HAP-1 (cell line): ENCODE measurements at places on chromosomes 3 and 15.

DNA sequence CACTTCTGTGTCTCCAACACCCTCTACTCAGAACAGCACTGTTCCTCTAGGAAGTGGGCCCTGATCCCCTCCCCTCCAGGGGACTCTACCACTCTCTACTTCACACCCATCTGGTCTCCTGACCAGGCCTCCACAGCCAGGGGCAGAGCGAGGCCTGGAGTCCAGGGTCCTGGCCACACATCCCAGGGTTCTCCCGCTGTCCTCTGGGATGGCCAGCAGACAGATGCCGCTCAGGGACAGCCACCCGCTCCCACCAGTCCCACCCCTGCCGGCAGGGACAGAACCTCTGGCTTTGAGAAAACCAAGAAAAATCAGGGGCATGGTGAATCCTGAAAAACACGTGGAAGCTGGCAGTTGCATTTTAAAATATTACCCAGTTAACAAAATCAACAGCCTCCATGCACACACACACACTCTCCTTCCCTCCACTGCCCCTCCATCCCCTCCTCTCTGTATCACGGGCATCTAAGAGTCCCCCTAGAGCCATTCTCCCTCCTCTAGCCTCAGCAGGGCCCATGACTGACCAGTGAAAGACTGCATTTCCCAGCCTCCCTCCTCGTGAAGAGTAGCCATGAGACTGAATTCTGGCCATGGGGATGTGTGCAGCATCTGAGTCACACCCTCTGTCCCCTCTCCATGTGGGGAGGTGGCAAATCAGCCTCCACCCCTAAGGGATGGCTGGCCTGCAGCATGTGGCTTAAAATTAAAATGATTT is 32.1 kb upstream of the IQSEC1 start:
- no peak for DNase-seq

DNA sequence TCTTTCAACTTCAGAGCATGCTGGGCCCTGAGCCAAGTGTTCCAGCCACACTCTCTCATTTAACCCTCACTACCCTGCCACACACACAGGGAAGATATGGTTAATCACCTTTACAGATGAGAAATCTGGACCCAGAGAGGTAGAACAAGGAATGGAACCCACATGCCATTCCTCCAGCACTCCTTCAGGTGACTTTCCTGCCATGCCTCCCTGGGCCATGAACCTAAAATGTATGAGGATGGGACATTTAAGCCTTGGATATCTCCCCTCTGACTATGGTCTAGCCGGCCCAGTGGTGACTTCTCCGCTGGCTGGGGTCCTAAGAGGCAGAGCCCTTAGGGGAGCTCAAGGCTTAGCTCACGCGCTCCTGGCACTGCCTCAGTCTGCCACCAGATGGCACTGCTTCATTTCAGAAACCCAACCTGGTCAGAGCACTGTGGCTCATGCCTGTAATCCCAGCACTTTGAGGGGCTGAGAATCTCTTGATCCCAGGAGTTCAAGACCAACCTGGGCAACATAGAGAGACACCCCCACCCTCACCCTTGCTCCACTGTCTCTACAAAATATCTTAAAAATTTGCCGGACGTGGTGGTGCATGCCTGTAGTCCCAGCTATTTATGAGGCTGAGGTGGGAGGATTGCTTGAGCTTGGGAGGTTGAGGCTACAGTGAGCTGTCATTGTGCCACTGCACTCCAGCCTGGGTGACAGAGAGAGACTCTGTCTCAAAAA is 2.2 kb upstream of the DCAF1 start:
- peak; percentile 89 for DNase-seq

GRCh38 chr3:71423151-71423906 is 160.2 kb downstream of the FOXP1 start:
- peak; percentile 29 for DNase-seq

- no peak for DNase-seq
Measured at GRCh38 chr3:43587303-43587702, 34.5 kb downstream of the ANO10 start.

- DNase-seq = peak; percentile 20
Measured at GRCh38 chr3:134211797-134212196, 38.9 kb downstream of the RYK start.

GRCh38 chr3:143806038-143806437 is 42.2 kb downstream of the SLC9A9 start:
- no peak for DNase-seq

DNA sequence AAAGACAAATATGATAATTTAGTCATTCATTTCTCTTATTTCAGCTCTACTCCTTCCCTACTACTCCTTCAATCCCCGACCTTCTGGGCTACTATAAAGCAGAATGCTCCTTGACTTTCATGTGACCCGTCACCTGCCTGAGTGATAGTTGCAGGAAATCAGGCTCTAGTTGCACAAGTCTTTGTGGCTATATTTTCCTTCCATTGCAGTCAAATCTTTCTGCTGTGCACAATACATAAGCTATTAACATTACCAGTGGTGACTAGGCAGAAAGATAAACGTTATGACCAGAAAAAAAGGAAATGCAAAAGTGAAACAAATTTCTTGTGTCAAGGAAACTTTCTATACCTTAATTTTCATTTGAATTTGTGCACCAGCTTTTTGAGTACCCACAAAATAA is 2.3 kb downstream of the SUCNR1 start:
- no peak for DNase-seq

DNA sequence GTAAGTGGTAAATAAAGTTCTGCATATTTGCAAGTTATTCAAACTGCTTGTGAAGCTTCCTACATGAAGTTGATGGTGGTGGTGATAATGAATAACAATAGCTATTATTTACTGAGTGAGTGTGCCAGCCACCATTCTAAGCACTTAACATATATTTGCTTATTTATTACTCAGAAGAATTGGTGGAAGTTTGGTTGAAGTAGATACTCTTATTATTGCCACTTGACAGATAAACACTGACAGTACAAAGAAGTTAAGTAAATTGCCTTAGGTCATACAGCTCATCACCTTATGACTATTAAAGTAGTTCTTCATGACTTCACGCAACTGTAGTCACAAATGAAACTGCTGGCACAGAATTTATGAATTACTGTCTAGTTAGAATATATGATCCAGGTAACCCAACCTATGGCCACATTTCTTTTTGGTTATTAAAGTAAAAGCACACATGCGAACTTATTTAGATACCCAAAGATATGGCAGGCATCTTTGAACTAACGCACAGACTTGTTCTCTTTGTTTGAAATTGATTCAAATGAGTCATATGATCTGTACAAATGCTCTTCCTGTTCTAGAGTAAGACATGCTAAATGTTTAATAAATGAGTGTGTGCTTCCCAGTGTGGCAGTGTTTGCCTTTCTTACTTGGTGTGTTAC is 99.8 kb upstream of the NR2F2 start:
- DNase-seq = no peak

DNA sequence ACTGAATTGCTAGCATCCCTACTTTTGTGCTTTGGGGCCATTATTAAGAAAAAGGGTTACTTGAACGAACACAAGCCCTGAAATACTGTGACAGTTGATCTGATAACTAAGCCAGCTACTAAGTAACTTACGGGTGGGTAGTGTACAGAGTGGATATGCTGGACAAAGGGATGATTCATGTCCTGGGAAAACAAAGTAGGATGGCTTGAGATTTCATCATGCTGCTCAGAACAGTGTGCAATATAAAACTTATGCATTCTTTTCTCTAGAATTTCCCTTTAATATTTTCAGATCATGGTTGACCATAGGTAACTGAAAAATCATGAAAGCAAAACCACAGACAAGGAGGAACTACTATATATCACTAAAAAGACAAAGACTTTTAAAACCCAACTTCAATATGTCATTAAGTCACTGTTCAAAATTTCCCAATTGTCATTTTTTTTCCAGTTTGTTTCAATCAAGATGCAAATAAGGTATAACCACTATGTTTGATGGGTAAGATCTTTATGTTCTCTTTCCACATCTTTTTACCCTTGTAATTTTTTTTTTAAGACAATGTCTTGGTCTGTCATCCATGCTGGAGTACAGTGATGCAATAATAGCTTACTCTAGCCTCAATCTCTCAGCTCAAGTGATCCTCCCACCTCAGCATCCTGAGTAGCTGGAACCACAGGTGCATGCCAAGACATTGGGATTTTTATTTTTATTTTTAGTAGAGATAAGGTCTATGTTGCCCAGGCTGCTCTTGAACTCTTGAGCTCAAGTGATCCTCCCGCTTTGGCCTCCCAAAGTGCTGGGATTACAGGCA is 67.7 kb downstream of the IFT80 start:
- DNase-seq = no peak

- no peak for DNase-seq
Measured at GRCh38 chr15:70266412-70267121, 168.8 kb upstream of the TLE3 start.

DNA sequence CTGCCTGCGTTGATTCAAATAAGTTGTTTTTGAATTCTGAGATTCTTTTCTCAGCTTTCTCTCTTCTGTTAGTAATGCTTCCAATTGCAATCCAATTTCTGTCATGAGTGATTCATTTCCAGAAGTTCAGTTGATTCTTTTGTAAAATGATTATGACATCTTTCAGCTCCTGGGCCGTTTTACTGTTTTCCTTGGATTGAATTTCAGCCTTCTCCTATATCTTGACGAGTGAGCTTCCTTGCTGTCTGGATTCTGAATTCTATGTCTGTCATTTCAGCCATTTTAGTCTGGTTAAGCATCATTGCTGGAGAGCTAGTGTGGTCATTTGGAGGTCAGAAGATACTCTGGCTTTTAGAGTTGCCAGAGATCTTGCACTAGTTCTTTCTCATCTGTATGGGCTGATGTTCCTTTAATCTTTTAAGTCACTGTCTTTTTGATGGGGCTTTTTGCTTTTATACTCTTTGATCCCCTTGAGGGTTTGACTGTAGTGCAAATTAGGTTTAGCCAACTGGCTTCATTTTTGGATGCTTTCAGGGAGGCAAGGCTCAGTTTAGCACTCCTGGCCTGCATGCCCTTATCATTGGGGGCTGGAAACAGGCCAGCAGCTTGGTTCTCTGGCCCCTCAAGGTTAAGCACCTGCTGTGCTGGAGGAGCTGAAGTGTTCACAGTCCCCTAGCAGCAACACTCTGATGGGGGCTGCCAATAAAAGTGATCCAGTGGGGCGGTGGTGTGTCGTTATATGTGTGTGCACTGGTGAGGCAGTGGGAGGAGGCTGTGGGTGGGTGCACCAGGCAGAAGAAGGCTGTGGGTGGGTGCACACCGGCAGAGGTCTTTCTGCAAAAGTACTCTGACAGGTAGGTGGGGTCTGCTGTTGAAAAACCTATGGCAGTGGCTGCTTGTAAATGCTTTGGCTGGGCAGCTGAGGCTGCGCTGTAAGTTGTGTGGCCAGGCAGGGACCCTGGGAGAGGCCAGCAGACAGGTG is 51.2 kb downstream of the MCTP2 start:
- no peak for DNase-seq

DNA sequence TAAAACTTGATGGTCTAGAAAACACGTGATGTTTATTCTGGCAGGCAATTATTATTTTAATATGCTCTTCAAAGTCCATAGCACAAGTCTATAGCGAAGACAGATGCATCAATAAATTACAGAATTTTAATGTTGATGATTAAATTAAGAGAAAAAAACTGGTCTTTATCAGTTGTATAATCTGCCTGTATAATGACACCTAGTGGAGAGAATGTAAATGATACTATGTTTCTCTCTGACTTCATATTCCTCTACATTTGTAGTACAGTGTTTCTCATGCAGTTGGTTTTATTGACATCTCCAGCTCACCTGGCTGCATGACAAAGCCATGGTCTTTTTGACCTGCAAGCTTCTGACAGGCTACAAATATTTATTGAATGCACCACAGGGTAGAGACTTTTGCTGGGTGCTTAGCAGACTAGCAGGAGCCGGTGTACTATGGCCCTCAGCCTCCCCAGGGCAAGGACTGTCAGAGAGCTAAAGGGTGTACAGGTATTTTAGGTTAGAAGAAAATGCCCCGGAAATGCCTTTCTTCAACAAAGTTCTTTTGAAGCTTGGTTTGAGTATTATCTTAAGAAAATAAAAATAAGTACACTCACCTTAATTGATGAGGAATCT is 289.9 kb downstream of the GAP43 start:
- peak; percentile 16 for DNase-seq

DNA sequence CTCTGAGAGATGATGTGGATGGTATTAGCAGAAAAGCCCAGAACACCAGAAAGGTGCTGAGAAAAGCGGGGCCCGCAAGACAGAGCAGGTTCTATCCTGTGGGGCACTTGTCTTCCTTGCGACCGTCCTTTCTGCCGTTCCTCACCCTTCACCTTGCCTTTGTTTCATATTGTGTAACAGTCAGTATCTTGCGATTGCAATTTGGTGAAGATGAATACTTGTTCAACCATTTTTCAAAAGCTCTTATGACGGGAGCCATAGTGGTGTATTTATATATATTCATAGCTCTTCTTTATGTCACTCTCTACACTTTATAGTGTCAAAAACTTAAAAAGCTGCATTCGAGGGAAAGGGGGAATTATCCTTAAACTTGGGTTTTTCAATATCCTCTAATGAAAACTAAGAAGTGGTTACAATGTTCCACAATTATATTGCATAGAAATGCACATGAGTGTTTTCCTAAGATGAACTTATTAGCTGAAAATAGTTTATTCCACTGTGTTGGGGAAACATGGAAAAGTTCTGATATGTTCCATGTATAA is 797 bp downstream of the MAP3K13 start:
- no peak for DNase-seq

GRCh38 chr15:77160562-77161478 is 89.9 kb upstream of the TSPAN3 start:
- peak; percentile 65 for DNase-seq

GRCh38 chr3:195587406-195587805 is 3.7 kb upstream of the APOD start:
- DNase-seq = no peak

DNA sequence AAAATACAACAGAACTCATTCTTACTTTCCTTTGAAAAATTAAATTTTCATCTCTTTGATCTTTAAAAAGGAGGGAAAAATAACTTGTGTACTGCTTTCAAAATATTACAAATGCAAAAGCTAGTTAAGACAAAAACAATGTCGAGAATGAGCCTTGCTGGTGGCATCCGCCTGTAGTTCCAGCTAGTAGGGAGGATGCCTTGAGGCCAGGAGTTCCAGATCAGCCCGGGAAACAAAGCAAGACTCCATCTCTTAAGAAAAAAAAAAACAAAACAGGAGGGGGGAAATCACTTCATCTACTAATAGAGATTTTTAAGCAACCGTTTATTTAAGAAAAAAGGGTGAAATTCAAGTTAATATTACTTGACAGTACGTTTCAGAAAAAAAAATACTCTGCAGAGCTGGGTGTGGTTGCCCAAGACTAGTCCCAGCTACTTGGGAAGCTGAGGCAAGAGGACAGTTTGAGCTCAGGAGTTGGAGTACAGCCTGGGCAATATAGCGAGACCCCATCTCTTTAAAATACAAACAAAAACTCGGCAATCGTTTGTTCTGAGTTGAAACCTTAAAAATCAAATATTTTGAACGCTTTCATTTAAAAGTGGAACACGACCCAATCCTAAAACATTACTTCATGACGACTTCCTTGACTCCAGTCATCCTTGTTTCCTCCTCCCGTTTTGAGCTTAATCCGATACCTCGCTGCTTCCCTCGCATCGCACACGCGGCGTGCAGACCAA is 1.2 kb downstream of the KPNA1 start:
- DNase-seq = peak; percentile 71

DNA sequence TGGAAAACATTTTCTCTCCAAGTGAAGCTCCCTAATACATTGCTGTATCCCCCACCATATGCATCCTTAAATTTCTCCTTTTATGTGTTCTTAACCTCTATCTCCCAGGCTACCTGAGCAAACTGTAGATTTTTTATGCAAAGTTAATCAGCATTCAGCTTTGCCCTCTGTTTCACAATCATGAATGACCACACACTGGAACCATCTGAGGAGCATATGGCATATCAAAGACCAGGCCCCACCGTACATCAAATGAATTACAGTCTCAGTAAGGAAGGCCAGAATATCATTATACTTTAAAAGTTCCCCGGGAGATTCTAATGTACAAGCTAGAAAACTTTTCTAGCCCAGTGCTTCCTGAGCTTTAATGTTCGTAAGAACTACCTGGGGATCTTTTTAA is 115.5 kb upstream of the NECTIN3 start:
- no peak for DNase-seq
